Activated naive CD8-positive, alpha-beta T cell treated with anti-CD3 and anti-CD28 coated beads for 36 hours (primary cell): ENCODE measurements at places on chromosomes 12 and 14.

DNA sequence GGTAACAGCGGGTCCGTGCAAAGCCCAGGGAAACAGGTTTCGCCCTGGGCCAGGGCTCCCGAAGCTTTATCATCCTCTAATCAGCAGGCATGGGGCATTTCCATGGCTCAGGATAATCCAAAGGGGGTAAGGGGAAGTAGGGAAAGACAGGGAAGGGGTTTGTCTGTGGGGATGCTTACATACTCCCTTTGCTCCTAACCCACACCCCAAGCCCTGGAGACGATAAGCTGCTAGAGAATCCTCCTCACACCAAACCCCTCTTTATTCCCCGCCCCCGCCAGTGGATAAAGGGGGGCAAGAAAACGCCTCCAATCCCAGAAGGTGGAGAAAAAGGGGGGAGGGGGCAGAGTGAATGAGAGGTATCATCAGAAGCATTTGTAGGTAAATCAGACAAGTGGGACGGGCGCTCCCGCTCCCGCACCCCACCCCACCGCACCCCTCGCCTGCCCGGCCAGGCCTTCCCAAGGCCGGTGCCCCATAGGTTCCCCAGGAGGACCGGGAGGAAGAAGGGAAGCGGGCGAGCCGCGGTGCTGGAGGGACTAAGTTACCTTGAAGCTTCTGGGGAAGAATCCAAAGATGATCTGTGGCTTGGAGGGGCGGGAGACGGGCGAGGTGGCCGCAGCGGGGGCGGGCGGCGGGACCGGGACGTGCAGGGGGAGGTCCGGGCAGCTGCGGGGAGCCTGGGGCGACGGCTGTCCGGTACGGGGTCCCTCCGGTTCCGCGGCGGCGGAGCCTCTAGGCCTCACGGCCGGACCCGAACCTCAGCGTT, 762 bp downstream of the PPP2R5E start:
- peak; percentile 6 for DNase-seq

DNA sequence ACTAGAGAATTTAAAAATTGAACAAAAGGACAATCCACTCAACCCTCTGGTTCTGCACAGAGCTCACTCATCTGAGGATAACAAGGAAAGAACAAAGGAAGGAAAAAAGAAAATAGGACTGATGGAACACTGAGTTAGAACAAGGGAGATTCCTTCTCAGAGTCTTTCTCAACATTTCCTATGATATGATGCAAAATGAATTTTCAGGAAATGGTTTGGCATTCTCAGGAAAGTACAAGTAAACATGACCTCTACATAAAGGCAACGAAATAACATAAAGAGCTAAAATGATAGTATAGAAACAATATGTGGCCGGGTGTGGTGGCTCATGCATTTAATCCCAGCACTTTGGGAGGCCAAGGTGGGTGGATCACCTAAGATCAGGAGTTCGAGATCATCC, 135.8 kb downstream of the ITPR2 start:
- no peak for DNase-seq

- DNase-seq: no peak
Observed at GRCh38 chr12:52190860-52191729, 719 bp downstream of the KRT80 start.

- DNase-seq: no peak
Observed at GRCh38 chr12:22899184-22899583, 274.2 kb downstream of the ETNK1 start.

DNA sequence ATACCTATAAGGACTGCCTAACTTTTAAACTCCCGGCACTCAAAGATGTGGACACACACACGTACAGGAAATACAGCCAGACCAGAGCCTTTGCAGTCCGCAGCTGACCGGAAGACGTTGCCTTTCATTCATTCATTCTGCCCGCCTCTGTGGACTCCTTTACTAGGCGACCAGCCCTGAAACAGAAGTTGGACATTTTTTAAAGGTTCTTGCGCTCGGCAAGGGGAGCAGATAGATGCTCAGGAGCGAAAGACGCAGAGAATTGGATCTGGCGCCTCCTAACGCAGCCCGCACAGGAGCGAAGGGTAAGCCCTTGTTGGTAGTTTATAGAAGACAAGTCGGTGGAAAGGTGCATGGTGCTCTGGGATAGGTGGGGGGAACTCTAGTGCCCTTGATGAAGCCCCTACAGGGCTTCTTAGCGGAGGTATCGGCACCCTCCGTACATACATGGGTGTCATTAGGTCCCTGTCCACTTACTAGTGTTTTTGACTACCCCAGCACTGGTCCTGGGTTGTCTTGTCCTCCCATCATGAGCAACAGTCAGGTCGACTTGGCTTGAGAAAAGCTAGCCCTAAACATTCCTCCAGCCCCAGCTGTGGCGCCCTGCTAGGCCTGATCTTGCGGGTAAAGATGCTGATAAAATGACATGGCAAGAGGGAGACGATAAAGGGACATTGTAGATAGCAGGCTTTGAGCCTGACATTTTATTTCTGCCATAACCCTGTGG, at the start of gene KDM2B:
KDM2B (minus strand) TSS at position 65 of the 727 bp plus-strand sequence. CDS start 112 bp downstream, outside the sequence.
- no peak for DNase-seq

DNA sequence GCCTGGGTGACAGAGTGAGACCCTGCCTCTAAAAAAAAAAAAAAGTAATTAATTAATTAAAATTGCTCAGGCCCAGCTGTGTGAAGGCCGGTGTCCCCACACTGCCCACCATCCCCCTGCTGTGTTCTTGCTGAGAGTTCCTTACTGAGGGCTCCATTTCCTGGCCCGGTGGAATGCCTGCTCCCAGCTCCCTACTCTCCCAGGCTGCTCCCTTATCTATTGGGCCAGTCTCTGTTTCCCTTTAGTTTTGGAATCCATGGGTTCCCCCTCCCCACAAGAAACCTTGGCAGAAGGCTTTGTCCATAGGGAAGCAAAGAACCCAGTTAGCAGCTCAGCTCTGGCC, 19.0 kb downstream of the MLXIP start:
- no peak for DNase-seq

DNA sequence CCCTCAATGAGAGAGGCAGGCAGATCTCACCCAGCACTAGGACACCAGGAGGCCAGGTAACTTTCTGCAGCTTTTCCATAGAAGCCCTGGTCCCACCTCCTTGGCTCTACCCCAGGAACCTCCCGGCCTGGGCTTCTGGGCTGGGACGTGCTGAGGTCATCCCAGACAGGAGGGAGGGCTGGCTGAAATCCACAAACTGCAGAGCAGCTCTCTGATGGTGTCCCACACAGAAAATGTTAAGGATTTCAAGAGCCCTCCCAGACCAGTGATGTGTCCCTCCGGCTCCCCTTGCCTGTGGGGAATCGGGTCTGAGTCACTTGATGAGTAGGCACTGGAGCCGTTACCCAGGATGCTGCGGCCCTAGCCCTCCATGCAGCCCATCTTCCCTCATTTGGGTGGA, 124.1 kb downstream of the ESRRB start:
- no peak for DNase-seq

DNA sequence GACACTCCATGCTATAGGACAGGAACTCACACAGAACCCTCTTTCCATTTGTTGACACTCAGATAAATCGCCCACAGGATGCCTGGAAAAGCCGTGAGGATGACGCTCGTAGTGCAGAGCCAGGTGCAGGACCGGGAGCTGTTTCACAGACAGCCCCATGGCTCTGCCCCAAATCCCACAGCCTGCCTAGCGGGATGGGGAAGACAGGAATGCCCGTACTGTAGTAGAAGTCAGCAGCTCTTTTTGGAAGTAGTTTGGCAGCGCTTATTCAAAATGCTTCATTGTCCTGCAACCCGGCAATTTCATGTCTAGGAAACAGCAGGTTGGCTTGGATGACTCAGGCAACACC, 41.6 kb downstream of the JAG2 start:
- no peak for DNase-seq

DNA sequence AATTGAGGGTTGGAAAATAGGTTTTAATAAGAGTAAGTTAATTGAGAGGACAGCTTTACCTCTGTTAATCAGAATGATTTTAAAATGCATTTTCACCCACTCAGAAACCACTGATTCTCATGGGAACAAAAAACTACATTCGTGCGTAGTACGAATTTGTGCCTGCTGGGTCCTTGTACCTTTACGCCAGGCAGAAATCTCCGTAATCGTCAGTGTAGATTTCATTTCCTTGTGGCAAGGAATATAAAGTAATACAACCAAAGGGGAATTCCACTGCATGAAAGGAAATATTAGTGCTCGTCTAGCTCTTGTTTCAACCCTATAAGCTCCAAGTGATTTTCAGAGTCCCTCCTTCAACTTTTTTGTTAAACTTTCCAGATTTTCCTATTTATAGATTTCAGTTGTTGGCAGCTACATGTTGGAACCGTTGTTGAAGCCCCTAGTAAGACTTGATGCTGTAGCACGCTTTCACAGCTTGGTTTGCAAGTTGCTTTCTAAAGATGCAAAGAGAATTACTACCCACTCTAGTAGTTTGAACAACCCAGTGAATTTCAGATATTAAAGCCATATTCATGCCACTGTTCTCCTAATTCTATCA, 90.6 kb downstream of the ETV6 start:
- DNase-seq: no peak

- DNase-seq: peak; percentile 70
Observed at GRCh38 chr14:23559010-23559925, 3.2 kb downstream of the THTPA start.

DNA sequence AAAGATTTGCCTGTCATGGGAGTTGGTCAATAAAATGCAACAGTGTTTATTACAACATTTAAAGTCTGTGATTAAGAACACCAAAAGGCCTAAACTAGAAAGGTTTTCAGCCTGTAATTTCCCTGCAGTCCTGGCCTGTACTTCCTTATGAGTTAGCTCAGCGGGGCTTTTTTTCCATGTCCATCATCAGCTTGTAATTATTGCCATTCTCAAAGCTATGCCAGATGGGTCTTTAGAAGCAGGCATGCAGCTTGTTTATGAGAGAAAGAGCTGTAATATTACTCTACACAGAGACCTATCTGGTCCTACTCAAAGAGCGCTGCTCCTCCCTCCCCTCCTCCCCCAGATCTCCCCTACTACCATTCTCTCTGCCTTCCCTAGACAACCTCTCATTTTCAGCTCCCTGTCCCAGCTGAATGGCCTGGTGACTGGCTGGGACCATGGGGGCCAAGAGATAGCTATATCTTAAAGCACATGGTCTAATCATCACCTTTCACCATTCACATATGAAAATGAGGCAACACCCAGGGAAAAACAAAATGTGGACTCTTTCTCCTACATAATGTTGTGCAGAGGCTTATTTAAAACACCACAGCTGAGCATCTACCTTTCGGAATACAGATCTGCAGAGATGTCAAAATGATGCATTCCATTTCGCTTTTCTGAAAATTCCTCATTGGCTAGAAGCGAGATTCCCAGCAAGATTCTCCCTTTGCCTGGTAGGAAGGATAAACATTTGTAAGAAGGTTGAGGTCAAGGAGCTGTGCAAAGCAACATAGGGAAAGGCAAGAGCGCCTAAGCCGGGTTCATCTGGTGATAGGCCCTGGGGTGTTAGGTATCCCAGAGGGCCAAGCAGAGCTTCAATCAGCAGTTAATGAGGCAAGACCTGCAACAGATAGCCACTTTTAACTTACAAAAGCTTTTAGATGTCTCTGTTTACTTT, 209.7 kb upstream of the CDKN3 start:
- no peak for DNase-seq

GRCh38 chr12:75922944-75923642, 108.5 kb downstream of the PHLDA1 start:
- DNase-seq: no peak

DNA sequence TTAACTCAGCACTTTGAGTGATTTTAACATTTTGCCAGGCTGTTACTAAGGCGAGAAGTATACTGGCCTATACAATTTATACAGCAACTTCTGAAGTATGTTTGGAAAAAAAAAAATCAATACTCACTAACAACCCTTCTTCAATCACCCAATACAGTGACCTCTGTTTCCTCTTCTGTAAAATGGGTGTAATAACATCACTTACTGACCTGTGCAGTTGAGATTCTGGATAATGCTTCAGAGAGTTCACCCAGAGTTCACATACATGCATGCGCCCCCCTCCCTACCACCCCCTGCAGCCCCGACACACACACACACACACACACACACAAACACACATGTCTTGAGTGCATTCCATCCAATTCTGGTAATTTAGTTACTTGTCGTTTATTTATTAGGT, 9.1 kb downstream of the PAH start:
- no peak for DNase-seq

DNA sequence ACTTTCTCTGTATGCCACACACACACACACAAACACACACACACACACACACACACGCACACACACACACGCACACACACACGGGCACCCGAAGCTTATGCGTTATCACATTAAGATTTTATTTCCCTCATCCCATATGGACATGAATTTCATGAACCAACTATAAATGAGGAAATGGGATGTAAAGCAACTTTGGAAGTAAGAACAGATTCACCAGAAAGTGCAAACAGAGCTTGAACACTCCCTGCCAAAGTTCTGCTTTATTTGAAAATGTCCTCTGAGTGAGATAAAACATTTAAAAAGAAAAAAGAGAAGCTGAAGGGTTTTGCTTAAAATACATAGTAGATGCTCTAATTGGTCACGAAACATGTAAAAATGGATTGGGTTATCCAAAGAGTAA, 90.4 kb upstream of the OTX2 start:
- no peak for DNase-seq

GRCh38 chr12:2266666-2267620, 214.2 kb downstream of the CACNA1C start:
- DNase-seq: no peak

DNA sequence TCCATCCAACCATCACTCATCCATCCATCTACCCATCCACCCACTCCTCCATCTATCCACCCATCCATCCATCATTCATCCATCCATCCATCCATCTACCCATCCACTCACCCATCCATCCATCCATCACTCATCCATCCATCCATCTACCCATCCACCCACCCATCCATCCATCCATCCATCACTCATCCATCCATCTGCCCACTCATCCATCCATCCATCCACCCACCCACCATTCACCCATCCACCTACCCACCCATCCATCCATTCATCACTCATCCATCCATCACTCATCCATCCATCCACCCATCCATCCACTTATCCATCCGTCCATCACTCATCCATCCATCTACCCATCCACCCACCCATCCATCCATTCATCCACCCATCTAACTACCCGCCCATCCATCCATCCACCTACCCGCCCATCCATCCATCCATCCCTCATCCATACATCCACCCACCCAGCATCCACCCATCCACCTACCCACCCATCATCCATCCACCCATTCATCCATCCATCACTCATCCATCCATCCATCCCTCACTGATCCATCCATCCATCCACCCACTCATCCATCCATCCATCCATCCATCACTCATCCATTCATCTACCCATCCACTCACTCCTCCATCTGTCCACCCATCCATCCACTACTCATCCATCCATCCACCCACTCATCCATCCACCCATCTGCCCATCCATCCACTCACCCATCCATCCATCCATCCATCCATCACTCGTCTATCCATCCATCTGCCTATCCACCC, 24.1 kb downstream of the TRPV4 start:
- DNase-seq: no peak

DNA sequence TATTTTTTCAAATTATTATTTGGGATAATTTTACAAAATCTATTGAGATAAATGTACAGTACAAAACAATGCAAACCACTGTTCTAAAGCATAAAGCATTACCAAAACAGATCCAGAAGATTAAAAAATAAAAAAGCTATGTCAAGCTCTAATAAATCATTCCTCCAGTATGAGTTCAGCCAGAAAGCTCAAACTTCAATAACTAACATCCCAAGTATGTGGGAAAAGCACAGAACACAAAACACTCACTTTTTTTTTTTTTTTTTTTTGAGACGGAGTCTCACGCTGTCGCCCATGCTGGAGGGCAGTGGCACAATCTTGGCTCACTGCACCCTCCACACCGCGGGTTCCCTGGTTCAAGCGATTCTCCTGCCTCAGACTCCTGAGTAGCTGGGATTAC, 11.3 kb downstream of the SAV1 start:
- no peak for DNase-seq
